Fibroblast of gingiva (primary cell): ENCODE measurements at places on chromosomes 11 and 22.

DNA sequence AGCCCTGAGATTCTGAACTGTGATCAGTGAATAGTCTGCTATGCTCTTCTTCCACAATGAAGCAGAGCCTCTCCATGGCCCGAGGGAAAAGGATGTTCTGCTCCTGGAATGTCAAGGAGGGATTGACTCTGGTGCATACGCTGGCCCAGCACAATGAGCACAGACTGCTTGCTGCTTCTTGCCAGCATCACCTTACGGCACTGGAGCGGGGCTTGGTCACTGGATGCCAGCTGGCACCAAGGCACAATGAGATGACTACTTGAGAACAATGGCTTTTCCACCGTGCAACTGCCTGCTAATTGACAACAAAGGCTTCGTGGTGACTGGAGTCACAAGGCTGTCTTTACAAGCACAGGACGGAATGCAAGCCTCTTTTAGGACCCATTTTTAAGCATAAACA lies 139.2 kb downstream of the DSCAML1 start:
- DNase-seq, result no peak

GRCh38 chr11:2289859-2290258 lies 11.9 kb downstream of the C11orf21 start:
- no peak for DNase-seq

DNA sequence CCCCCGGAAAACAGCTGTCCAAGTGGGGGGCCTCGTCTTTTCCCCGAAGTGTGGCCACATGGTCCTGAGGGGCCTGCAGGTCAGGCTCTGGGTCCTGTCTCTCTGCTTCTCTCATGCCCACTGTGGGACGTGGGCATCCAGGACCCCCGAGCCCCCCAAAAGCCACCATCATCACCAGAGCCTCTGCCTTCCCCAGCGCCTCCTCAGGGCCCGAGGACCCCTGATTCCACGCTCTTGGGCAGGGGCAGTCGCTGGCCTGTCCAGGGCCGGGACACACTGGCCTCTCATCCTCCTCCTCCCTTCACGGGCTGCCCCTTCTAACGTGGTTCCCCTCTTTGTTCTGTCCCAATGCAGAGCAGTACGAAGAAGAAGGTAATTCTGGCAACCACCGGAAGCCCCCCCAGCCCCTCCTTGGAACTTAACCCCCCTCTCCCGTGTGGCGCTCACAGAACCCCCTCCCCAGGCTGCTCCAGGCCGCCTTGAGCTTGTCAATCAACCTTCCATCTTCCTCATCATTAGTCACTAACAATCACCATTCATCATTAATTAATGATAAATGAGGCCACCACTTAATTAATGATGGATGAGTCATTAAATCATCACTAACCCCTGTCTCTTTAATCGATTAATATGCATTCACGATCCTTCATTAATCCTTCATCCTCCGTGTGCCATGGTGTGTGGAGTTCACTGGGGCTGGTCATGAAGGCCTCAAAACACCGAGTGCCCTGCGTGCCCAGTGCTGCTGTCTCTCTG lies 3.9 kb downstream of the TNNT3 start:
- no peak for DNase-seq

DNA sequence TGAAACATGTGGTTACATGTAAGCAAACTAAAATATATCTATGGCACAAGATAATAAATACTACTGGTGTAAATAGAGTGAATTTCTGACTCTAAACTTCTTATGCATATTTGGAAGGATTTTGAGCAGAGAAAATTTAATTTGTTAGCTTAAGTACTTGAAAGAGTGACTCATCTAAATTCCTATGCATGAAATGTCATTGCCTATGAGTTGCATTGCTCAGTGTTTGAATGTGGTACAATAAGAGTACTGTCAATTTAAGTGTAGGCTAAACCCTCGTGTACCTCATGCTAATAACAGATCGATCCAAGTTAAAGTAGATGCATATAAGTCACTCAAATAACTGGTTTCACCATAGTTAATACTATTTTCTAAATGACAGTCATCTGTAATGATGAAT lies 5.3 kb upstream of the CARD18 start:
- peak; percentile 63 for DNase-seq

- no peak for DNase-seq
Measured at GRCh38 chr11:68783216-68783821, 32.0 kb upstream of the TESMIN start.

DNA sequence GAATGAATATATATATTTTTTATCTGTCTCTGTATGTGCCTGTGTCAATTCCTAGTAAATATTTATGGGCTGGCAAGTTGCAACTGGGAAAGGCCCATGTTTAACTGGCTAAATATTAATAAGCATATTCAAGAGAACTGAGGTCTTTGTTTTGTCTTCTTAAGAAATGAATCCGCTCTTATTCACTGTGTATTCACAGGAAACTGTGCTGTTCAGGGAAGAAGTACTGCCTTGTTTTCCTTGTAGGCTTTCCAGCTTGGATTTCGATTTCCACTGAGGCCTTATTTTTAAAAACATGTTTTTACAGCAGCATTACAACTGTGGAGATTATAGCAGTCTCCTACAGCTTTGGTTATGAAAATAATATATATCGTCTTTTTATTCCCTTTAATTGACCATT lies 64.7 kb downstream of the LDLRAD3 start:
- DNase-seq, result peak; percentile 31

GRCh38 chr11:116310226-116310625 lies 462.6 kb downstream of the BUD13 start:
- DNase-seq, result no peak

- DNase-seq, result no peak
Measured at GRCh38 chr11:68936676-68937620, 33.3 kb downstream of the IGHMBP2 start.

GRCh38 chr11:116281173-116282160 lies 491.3 kb downstream of the BUD13 start:
- no peak for DNase-seq

GRCh38 chr11:37560991-37561390 lies 963.0 kb upstream of the RAG2 start:
- DNase-seq, result no peak

DNA sequence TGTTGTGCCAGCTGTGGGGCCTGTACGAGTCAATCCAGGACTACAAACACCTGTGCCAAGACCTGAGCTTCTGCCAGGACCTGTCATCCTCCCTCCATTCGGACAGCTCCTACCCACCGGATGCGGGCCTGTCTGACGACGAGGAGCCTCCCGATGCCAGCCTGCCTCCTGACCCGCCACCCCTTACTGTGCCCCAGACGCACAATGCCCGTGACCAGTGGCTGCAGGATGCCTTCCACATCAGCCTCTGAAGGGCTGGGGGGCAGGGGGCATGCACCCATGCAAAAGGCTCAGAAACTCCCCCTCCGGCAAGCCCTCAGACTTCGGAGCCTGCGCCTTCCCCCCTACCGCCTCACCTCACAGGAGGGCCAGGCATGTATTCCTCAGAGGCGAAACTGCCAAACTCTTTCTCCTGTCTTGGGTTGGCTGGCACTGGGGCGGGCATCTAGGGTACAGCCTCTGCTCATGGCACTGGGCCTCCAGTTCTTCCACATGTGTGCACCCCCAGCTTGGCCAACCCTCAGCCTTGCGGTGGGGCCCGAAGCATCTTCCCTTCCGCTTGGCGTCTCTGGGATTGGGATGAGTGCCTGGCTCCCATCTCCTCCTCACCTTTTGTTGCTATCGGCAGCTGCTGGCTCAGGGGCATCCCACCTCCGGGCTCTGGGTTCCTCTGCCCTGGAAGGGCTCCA lies 1.2 kb downstream of the FAM89B start:
- no peak for DNase-seq

- DNase-seq, result peak; percentile 25
Measured at GRCh38 chr11:125071435-125071834, 8.3 kb downstream of the SLC37A2 start.

DNA sequence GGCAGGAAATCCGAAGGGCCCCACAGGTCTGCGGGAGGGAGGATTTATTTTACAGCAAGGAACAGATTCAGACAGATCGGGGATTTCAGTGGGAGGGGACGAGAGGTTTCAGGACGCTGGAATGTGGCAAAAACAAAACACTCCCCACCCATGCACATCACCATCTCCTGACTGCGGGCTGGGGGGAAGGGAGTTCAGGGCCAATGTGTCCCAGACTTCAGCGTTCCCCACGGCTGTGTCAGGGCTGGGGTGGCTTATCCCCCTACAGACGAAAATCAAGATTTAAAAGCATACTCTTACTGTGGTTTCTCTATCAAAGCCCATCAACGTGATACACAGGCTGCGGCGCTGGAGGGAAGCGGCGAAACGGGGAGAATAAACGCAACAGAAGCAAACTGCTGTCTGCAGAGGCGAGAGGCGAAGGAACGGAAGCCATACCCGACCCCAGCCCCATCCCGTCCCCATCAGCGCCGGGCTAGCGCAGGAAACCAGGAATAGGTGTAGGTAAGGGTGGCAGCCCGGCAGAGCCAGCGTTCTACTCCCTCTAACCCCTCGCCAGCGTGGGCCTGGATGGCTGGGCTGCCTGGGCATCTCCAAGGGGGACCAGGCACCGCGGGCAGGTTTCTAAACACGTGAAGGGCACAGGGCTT lies 2.7 kb downstream of the TENM4 start:
- DNase-seq, result no peak

DNA sequence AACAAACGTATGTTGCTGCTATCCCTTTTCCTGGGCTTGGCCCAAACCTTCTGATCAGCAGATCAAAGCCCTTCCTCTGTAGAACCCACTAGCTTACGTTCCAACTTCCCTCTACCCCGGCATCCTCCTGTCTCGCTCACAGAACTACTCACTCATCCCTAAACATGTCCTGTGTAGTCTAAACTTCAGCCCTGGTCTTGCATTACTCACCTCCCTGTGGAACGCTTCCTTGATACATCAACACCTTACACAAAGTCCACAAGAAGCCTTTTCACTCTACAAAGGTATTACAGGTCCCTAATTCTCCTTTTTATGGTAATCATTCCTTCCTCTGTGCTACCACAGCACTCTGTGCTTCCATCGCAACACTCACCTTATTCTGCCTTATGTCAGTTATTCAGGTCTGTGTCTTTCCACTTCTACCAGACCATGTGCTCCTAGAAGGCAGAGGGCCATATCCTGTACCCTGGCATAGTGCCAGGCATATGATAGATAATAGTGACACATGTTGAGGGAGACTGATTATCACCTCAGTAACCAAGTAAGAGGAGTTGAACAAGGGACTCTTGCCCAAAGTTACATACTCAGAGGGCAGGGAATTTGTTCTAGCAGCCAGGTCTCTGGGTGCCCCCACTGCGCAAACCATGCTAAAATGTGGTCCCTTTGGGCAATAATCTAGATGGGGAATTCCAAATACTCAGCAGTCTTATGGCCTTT lies 41.6 kb downstream of the USP35 start:
- DNase-seq, result no peak

GRCh38 chr11:92480499-92480898 lies 255.9 kb downstream of the FAT3 start:
- no peak for DNase-seq

- DNase-seq, result no peak
Measured at GRCh38 chr11:133230431-133230830, 301.9 kb downstream of the OPCML start.

DNA sequence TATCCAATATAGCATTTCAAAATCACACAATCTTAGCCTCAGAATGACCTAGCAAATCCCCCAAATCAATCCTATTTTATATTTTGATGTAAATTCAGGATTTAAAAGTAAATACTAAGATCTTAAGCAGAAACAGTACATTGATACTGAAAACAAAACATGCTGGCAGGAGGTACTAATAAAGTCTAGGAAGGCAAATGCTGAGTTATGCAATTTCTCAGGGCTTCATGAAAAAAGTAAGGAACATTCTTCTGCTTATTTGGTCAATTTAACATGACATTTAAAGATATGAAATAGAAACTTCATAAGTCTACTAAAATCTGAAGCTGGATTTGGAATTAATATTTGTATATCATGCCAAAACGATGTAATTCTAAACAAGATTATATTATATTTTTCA lies 153.3 kb downstream of the SWAP70 start:
- peak; percentile 68 for DNase-seq

DNA sequence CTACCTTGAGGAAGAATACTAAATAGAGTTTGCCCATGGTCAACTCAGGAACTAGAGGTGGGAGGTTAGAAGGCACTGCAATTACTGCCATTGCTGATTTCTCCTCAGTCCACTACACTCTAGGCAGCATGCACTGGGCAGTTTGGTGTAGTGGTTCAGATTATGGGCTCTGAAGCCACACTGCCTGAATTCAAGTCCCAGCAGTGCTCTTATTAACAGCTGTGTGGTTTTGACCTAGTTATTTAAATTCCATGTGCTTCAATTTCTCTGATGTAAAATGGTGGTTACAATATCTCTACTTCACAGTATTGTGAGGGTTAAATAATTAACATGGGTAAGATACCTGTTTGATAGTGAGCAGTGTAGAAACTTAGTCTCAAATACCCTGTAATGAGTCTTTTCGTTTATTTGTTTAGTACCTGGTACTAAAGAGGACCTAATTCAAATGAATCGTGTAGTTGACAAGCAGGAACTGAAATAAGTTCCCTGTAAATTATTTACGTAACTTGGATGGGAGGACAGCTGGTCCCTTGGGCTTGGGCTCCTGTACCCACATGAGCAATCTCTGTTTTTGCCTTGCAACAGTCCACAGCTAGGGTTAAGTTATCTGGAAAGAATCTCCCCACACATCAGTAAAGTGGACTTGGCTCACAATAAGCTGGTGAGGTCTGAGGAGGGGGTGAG lies 17.8 kb downstream of the PRR5L start:
- DNase-seq, result no peak

DNA sequence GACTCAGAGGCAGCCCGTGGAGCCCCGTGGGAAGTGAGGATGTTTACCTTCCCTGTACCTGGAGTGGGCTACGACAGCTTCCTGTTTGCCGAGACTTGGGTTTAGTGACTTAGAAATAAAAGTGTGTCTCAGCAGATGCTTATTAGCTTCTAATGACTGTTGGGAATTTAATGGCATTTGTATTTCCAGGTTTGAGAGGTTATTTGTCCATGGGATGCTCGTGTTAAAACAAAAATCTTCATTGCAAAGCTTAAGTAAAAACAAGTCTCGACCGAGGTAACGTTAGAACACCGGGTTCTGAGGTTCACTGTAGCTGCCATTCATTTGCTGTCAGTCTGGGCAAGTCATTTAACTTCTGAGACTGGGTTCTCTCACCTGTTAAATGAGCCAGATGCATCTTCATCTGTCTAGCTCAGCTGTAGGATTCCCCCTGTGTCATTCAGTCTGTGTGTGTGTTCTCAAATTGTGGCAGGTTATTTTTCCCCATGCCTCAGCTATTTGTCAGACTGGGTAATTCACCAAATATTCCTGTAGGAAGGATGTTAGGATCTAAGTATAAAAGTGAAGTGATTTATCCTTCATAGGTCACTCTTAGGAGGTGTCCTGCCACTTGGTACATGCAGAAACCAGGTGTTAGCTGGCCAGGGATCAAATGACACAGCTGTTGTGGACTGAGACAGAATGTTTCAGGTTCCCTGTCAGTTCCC lies 791 bp downstream of the EI24 start:
- no peak for DNase-seq

GRCh38 chr11:70769521-70769920 lies 371.2 kb downstream of the CTTN start:
- no peak for DNase-seq

DNA sequence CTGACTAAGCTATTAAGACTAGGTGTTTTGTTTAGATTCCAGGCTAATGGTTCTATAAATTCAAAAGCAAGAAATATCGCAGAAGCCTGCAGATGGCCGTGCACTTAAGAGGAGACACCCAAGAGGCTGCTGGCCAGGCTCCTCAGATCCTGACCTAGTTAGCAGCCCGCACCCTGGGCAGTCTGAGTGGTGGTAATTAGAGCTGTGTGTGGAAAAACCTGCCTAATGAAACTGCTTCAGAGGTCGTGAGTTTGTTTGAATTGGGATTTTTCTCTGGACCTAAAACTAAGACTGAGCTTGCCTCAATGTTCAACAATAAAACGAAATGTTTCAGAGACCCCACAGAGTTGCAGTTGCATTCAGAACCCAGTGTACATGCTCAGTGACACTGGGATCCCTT lies 627.7 kb downstream of the OPCML start:
- DNase-seq, result no peak
